ENCODE measurements at places on chromosomes 5 and 9.

GRCh38 chr5:1214936-1215220 is 10.3 kb upstream of the SLC6A18 start:
- DNase-seq: peak; percentile 31

DNA sequence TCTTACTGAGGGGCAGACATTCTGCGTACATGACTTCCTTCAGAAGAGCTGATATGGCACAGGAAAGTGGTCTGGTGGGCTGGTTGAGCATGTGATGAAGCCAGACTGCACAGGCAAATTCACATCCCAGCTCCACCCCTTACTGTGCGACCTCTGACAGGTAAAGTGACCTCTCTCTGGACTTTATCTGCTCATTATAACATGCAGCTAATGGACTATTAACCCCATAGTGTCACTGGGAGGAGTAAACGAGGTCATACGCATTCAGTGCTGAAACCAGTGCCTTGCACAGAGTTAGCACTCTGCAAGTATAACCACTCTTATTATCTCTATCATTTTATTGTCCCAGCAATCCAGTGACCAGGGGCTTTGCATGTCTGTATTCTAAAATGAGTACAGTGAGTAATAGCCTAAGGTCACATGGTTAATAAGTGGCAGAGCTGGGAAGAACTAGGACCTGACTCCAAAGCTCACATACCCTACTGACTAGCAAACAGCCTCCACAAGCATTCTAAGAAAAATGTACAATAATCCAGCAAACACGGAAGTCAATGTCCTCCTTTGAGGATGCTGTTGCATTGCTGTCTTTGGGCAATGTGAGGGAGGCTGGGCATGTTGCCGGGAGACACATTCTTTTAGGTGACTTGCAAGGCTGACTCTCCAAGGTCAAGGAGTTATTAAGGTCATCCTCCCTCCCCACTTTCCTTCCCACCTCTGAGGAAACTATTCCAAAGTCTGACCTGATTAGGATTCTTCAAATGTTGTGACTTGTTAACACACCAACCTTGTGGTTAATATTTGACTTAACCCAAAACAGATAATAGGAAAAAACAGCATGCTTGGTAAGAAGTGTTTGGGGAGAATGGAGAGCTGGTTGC is 19.0 kb downstream of the GLRX start:
- no peak for DNase-seq

GRCh38 chr9:14616188-14616982 is 76.8 kb downstream of the ZDHHC21 start:
- DNase-seq: peak; percentile 80

GRCh38 chr5:67360047-67360446 is 163.4 kb upstream of the CD180 start:
- no peak for DNase-seq

DNA sequence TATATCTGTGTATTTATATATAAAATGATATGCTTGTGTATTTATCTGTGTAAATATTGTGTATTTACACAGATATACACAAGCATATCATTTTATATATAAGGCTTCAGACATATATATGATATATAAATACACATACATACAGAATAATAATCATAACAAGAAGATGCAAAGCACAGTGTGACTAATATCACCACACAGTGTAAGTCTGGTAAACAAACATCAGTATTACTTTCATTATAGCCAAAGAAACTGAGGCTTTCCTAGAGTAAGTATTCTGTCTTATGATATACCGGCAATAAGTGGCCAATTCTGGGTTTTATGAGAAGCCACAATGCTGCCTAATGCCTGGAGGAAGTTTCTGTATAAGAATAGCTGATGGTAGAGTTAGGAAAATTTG is 29.9 kb upstream of the RAPGEF6 start:
- DNase-seq: no peak

- peak; percentile 73 for DNase-seq
These were observed 61.4 kb upstream of the CKMT2 start for GRCh38 chr5:81171769-81172168.

DNA sequence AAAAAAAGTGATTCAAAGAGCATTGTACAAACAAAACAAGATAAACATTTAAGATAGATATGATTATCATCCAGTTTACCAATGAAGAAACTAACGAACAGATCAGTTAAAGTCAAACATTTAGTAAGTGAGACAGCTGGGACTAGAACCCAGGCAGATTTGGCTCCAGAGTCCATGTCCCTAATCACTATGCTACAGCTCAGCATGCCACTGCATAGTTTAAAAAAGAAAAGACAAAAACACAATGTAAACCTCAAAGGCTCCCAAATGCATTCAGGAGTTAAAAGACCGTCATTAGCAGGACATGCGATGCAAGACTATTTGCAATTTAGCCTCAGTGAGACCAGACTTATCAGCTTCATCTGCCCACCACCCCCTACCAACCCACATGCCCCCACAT is 36.8 kb downstream of the DENND1A start:
- no peak for DNase-seq

DNA sequence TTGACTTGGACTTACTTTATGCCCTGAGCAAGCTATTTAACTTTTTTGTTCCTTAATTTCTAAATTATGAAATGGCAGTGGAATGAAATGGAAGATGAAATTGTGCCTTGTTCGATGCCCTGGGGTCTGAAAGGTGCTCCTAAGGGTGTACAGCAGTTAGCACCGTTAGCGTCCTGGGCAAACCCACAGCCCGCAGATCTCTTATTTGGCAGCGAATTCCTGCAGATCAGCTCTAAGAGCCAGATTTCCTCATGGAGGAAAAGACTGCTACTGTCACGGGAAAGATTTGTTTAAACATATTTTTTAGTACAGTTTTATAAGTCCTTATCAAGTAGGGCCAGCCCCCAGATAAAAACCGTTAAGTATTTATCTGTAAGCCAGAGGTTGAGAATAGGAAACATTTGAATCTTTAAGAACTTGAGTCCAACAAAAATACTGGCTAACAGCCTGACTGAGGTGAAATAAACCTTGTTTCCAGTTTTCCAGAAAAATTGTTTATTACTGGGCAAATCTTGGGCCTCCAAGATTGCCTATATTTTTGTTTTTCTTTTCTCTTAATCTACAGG is 216.5 kb upstream of the DMRT1 start:
- no peak for DNase-seq

DNA sequence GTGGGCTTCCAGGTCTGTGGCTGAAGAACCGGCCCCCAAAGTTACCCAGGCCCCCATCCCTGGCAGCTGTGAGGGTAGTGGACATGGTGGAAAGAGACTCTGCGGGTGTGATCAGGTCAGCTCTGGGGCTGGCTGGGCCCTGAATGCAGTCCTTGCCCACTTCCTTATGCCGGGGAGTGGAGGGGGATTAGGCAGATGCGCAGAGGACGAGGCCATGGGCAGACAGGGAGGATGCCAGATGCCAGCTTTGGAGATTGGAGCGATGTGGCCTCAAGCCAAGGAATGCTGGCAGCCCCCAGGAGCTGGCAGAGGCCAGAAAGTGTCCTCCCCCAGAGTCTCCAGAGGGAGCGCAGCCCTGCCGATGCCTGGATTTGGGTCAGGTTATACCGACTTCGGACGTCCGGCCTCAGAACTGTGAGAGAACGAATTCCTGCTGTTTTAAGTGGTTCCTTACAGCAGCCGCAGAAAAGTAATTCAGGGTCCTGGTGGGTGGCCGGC is 69.8 kb downstream of the ADAMTS2 start:
- no peak for DNase-seq

DNA sequence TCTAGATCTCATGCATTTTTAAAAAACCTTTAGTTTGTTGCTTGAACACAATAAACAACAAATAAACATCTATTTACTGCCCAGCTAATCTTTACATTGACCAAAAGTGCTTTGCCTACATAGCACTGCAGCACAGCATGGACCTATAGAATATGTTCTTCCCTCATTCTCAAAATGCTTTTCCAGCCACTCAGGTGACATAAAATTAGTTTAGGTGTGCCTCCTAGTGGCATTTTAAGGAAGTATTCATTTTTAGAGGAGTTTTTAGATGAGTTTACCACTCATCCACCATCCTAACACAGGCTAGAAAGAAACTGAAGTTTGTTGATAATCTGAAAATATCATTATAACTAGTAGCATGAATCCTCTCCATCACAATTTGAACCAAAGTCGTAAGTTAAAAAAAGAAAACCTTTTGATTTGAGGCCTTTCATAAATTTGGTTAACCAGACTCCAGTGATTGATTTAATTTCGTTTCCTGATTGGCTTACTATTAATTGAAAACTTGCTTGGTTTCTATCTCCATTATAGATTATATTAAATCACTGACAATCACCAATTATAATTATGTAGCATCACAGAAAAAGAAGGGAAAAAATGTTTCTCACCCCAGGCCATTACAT is 12.6 kb downstream of the PLGRKT start:
- peak; percentile 37 for DNase-seq

DNA sequence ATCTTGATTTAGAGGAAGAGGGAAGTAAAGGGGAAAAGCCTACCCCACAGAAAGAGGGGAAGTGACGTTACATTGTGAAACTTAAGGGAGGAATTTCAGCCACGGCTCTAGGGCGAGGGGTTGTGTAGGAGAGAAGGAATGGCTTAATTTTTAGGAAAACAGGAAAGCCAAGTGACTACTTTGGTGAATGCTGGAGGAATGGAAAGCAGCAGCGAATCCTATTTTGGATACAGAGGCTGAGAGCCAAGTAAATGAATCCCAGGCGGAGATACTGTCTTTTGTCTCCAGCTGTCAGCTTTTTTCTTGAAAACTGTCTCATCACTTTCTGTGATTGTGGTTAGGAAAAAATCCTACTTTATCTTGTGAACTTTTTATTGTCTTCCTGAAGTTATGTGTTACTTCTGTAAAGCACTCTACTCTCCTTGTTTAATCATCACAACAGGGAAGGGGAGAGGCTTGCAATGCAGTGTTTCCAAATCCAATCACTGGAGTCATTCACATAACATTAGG is 188.4 kb downstream of the TSSK1B start:
- DNase-seq: no peak

DNA sequence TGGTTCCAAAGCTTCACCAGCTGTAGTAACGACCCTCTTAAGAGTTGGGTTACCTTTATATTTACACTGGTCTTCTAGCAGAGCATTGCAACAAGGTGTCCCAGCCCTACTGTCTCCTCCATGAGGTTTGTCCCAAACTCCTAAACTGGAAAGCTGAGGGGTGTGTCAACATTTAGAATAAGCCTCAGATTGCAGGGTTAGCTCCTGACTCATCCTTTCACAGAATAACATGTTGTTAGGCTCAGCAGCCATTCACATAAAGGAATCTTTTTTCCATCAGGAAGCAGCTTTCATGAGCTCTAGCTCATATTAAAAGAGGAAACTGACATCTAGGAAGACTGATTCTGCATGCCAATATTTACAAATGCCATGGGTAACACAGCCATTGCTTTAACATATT is 238.7 kb downstream of the EFNA5 start:
- no peak for DNase-seq

DNA sequence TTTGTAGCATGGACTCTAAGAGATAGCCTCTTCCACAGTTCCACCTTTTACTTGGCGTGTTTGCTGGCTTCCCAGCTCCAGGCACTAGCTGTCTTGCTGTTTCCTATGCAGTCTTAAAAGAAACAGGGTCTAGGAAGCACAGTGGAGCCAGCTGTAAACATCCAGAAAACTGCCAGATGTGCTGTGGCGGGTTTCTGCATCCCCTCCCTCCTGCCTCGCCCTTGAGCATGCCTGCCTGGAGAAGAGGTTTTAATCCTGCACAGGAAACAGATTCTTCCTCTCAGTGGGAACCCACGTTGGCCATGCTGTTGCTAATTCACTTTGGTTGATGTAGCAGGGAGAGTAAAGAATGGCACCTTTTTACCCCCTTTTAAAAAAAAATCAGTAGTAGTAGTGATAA is 121.3 kb downstream of the RPS23 start:
- DNase-seq: no peak

DNA sequence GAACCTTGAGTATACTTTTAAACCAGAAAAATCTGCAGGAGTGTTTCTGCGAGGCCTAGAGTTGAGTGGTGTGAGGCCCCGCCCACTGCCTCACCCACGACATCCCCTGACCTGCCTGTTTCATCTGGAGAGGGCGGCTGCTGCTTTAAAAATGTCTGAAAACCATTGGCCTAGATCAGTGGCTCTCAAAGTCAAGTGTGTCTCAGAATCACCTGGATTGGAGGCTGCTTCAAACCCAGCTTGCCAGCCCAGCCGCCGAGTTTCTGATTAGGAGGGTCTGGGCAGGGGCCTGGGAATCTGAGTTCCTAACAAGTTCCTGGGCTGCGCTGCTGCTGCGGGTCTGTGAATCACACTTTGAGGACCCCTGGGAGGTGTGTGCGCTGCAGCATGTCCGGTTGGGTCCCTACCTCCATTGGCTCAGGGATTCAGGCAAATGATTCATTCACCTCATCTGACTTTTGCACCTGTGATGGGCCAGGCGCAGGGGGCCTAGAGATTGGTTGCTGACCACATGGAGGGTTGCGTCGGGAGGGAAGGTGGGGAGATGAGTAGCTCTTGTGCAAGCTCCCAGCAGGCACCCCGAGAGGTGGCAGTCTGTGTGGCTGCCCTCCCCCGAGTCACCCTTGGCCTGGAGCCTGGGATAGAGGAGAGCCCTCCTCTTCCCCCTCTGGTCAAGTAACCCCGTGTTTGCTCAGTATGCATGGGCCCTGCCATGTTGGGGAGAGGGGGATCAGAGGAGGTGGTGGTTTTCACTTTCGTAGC is 27.6 kb upstream of the HMCN2 start:
- no peak for DNase-seq

GRCh38 chr5:1435369-1435768 is 9.9 kb downstream of the SLC6A3 start:
- no peak for DNase-seq

GRCh38 chr5:150078802-150079689 is 7.3 kb downstream of the CSF1R start:
- no peak for DNase-seq

DNA sequence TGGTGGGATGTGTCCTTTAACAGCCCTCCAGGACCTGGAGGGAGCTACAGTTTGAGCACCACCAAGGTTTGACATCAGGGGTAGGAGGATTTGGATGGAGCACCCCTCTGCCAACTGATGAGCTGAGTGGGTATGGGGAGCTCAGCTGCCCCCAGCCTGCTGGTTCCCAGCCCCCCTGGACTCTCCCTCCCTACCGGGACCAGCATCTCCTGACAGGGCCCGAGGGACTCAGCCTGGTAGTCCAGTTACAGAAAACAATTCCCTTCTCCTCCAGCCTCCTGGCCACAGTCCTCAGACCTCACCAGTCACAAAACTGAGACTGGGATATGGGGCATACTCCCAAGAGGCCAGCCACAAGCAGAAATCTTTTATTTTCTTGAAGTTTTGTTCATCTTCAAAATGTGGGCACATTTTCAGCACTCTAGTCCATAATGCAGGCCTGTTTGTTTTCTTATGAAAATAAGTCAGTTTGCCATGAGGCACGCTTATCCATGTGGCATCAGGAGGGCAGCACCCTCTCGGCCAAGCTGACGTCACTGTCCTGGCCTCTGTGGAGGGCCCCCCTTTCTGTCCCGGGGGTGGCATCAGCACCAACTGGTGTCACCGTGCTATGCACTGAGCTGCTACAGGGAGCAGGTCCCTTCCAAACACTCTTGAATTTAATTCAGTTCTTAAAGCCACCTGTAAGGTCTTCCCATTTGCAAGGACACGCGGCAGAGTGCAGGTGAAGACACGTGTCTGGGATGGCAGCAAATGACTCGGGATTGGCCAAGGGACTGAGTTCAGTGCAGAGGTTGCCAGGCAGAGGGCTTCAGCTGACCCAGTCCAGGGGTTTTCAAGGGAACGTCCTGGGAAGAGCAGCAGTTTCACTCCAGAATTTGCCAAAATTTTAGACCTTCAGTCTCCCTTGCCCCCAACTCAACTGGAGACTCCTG is 187.6 kb downstream of the GADD45G start:
- no peak for DNase-seq

Data from NCI-H146 (cell line).